Sigmoid colon (tissue), 7 donors: ENCODE measurements at places on chromosomes 1 and 21. TPM values are rescaled to one million over a fixed set of nuclear protein-coding genes. Genes with fewer than 3 reads are reported as not detected.

The PSMB2 gene
- total RNA-seq: 29.3 TPM

The APOBEC4 gene
- not detected for total RNA-seq

The C1orf105 gene
- not detected for total RNA-seq

The UQCRHL gene
- 0.54 TPM for total RNA-seq

- no peak for DNase-seq
Observed at GRCh38 chr1:72371259-72372035, 89.1 kb upstream of the NEGR1 start.

DNA sequence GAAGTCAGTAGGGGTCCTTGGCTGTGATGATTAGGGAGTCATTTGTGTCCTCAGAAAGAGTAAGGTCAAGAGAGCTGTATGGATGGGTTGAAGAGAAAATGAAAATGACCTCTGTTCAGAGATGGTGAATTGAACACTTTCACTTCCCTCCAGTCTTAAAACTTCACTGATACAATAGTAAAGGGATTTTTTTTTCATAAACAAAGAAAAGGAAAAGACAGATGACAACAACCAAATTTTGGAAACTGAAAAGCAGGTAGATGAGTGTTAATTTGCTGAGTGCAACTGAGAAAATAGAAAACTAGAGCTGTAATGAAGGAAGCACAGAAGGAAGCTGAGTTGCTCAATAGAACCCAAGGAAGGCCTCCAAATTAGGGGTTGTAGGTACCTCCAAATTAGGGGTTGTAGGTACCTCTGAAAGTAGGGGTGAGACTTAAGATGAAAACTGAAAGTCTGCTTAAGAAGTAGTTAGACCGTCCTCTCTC is 14.8 kb upstream of the S1PR1 start:
- no peak for DNase-seq

GRCh38 chr1:3530926-3531818 is 76.7 kb downstream of the ARHGEF16 start:
- DNase-seq: peak; percentile 85

DNA sequence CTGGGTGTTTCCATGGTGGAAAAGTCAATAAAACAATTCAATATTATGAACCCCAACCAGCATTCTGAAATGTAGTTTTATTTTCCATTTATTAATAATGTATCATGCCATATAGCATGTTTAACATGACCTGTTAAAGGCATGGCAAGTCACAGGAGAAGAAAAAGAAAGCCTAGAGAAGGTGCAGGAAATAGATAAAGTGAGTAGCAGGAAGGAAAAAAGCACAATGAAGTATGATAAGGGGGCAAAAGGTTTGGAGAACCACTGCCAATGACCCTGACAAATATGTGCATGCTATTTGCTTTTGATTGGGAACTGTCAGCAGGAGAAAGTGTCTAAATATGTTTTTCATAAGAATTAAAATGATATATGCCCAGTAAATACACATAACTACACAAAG is 85.6 kb downstream of the HMCN1 start:
- DNase-seq: no peak

- peak; percentile 85 for DNase-seq
Observed at GRCh38 chr1:86155807-86156565, 586 bp downstream of the COL24A1 start.

DNA sequence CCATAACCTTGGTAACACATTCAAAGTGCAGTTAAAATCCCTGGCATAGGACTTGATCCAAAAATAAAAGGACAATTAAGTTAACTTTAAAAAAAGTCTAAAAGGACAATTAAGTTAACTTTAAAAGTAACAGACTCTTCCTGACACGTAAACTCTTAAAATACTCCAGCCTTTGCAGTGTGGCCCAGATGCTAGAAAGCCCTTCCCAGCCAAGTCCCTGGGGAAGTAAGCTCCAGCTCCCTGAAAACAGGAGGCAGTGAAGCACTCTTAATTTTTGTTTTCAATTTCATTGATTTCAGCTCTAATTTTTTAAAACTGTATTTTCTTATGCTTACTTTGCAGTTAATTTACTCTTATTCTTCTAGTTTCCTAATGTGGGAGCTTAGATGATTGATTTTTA is 5.1 kb upstream of the AIM2 start:
- no peak for DNase-seq

GRCh38 chr21:20760221-20760620 is 238.0 kb upstream of the NCAM2 start:
- no peak for DNase-seq

GRCh38 chr1:222124602-222125001 is 382.7 kb upstream of the DUSP10 start:
- DNase-seq: no peak

- DNase-seq: no peak
Observed at GRCh38 chr1:10271090-10271489, 60.7 kb downstream of the KIF1B start.
